GM12878 (cell line): ENCODE measurements at places on chromosomes 1 and 21. TPM values are rescaled to one million over a fixed set of nuclear protein-coding genes. Genes with fewer than 3 reads are reported as not detected.

The IFFO2 gene
- polyA plus RNA-seq, result 2.8 and 5.4 TPM in 2 replicates

DNA sequence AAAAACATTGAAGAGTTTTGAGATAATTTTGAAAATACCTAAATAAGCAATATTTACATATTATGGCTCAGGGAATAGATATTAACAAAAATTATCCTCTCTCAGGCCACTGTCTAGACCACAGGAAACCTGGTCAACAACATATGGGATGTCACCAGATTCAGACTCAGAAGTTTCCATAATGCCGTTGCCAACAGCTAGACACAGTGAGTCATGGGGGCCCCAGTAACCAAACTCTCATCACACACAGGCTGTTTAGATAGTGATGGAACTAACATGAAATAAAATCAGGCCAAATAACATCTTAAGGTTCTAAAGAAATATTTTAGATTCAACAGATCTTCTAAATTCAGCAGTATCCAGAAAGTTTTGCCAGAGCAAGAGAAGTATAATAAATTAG, 681.7 kb upstream of the ADAMTS5 start:
- H3K27ac ChIP-seq, result no peak overlapping the region
- no peak for DNase-seq
- no peaks in the 10 kb centered on the region for H3K4me1 ChIP-seq
- no peak overlapping the region for H3K4me3 ChIP-seq
- no peaks in the 10 kb centered on the region for H3K36me3 ChIP-seq

- no peaks in the 10 kb centered on the region for H3K27me3 ChIP-seq
- H3K4me3 ChIP-seq, result no peak overlapping the region
- DNase-seq, result no peak
- peaks cover 5% of the 10 kb centered on the region for H3K4me1 ChIP-seq
- no peak overlapping the region for H3K27ac ChIP-seq
- H3K36me3 ChIP-seq, result no peaks in the 10 kb centered on the region
These were observed 51.1 kb downstream of the USP1 start for GRCh38 chr1:62487956-62488355.

- H3K4me1 ChIP-seq, result no peaks in the 10 kb centered on the region
- no peaks in the 10 kb centered on the region for H3K36me3 ChIP-seq
- DNase-seq, result no peak
- H3K27me3 ChIP-seq, result no peaks in the 10 kb centered on the region; the same call in none of the 2 replicates
These were observed 66.3 kb downstream of the CACHD1 start for GRCh38 chr1:64535938-64536835.

DNA sequence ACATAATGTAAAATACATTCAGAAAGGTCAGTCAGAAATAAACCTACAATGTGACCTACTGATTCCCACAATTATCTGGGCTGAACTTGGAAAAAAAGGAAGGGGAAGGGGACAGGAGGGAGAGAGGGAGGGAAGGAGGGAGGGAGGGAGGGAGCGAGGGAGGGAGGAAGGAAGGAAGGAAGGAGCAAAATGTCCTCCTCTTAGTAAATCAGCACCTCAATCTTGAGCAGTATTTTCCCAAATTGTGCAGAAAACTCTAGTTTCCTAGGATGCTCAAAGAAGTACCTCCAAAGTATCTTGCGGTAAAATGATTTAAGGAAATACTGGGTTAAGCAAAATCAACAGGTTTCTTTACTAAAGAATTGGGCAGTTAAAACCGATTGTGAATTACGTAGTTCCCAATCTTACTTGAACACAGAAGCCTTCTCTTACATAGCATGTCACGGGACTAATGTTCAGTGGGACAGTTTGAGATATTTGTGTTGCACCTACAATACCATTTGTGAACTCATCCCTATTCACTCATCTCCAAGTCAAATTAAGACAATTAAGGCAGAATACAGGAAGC, 51.0 kb upstream of the ASPM start:
- H3K27ac ChIP-seq, result no peak overlapping the region
- peak overlapping the region; percentile 49; the same call in 1 of the 2 replicates for H3K4me3 ChIP-seq
- H3K27me3 ChIP-seq, result no peaks in the 10 kb centered on the region

GRCh38 chr1:219772265-219773036, 155.9 kb downstream of the SLC30A10 start:
- no peak overlapping the region for H3K4me3 ChIP-seq
- no peak overlapping the region for H3K27ac ChIP-seq
- no peaks in the 10 kb centered on the region for H3K4me1 ChIP-seq
- H3K27me3 ChIP-seq, result no peaks in the 10 kb centered on the region
- no peaks in the 10 kb centered on the region for H3K36me3 ChIP-seq

DNA sequence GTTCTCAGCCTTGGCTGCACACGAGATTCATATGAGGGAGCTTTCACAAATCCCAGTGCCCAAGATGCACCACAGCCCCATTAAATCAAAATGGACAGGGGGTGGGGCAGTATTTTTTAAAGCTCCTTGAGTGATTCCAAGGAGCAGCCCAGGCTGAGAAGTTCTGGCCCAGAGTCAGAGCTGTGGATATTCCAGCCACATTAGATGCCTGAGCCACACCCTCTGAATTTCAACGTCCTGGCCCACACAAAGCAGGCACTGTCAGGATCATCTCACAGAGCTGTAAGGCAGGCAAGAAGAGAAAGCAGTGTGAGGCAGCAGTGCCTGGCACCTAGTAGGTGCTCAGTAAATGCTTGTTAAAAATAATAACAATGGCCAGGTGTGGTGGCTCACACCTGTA, 37.4 kb downstream of the PAX7 start:
- DNase-seq, result no peak
- H3K36me3 ChIP-seq, result no peaks in the 10 kb centered on the region
- no peak overlapping the region for H3K27ac ChIP-seq
- no peak overlapping the region for H3K4me3 ChIP-seq
- H3K27me3 ChIP-seq, result peaks cover 2% of the 10 kb centered on the region

- DNase-seq, result no peak
- H3K27ac ChIP-seq, result no peak overlapping the region
- H3K27me3 ChIP-seq, result no peaks in the 10 kb centered on the region
- no peaks in the 10 kb centered on the region for H3K36me3 ChIP-seq
These were observed 1.6 kb downstream of the EPS8L3 start for GRCh38 chr1:109762039-109762585.

The IGFN1 gene
- not detected in 2 replicates for polyA plus RNA-seq

DNA sequence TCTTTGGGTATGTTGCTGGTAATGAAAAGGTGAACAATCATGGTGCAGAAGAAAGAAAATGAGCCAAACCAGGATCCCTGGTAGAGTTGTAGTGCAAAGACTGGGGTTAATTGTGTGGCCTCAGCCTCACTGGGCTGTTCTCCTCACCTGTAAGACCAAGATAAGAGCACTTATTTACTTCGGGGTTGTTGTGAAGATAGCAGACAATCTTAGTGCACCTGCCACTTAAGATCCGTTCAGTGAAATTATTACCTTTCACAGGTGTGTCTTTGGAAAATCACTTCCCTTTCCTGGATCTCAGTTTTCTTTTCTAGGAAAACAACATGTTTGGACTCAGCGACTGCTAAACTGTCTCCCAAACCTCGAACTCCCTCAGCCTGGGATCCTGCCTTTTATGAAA, 1.3 kb upstream of the FGGY start:
- DNase-seq, result no peak
- no peak overlapping the region for H3K4me3 ChIP-seq
- peaks cover 3% of the 10 kb centered on the region; the same call in 1 of the 2 replicates for H3K4me1 ChIP-seq
- H3K27ac ChIP-seq, result no peak overlapping the region
- H3K36me3 ChIP-seq, result no peaks in the 10 kb centered on the region
- no peaks in the 10 kb centered on the region for H3K27me3 ChIP-seq

The RGS2 gene
- 0.44 and 0.72 TPM in 2 replicates for polyA plus RNA-seq

- no peaks in the 10 kb centered on the region for H3K4me1 ChIP-seq
- 0 out of 2 replicates have a peak, but pooled peaks cover 2% of the 10 kb centered on the region for H3K27me3 ChIP-seq
- H3K4me3 ChIP-seq, result no peak overlapping the region
These were observed 3.0 kb downstream of the IL22RA1 start for GRCh38 chr1:24139841-24140425.

The GMEB1 gene
- 13.7 and 14.6 TPM in 2 replicates for polyA plus RNA-seq

GRCh38 chr1:239761509-239761908, 330.2 kb upstream of the FMN2 start:
- H3K4me1 ChIP-seq, result no peaks in the 10 kb centered on the region
- no peak for DNase-seq
- H3K27me3 ChIP-seq, result no peaks in the 10 kb centered on the region
- H3K27ac ChIP-seq, result no peak overlapping the region
